ENCODE measurements at places on chromosomes 4 and X. TPM values are rescaled to one million over a fixed set of nuclear protein-coding genes. Genes with fewer than 3 reads are reported as not detected.

Gene RTL3
- total RNA-seq = not detected

Gene ZNF157
- total RNA-seq = 0.50 TPM

DNA sequence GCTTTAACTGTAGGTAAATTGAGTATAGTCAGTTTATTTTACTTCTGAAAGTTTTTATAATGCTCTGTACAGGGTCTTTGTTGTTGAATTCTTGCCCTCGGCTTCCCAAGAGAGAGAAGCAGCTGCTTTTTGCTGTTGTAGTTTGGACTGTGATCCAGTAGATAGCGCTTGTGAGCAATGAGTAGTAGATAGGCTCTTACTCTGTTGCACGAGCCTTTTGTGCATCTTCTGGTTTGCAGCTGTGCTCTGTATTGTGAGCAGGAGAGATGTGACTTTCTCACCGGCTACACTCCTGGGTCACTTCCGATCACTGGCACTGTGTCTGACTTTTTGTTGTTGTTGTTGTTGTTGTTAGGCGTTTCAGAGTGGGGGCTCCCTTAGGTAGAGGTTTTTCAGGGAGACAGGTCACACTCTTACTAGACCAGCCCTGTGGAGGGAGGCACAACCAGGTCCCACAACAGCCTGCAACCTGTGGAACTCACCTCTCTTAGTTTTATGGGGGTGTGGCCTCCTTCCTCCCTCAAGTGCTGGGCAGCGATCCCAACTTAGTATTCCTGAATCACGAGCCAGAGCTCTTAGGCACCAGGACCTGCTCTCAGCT is 822.1 kb upstream of the GALNTL6 start:
- DNase-seq = no peak

GRCh38 chrX:111411557-111411956 is 435 bp downstream of the DCX start:
- DNase-seq = no peak

GRCh38 chr4:166903408-166903807 is 330.9 kb downstream of the SPOCK3 start:
- DNase-seq = no peak

GRCh38 chrX:135520022-135520552 is 373 bp upstream of the INTS6L start:
- no peak for DNase-seq

Data from CD4-positive, alpha-beta T cell (primary cell).